ENCODE measurements at places on chromosomes 11 and 22. TPM values are rescaled to one million over a fixed set of nuclear protein-coding genes. Genes with fewer than 3 reads are reported as not detected.

TPH1 gene
- total RNA-seq: 0.24 TPM

EXPH5 gene
- 0.84 TPM for total RNA-seq

VWCE gene
- 5.1 TPM for total RNA-seq

PLEKHB1 gene
- total RNA-seq: 31.1 TPM

OR52H1 gene
- total RNA-seq: not detected

DNA sequence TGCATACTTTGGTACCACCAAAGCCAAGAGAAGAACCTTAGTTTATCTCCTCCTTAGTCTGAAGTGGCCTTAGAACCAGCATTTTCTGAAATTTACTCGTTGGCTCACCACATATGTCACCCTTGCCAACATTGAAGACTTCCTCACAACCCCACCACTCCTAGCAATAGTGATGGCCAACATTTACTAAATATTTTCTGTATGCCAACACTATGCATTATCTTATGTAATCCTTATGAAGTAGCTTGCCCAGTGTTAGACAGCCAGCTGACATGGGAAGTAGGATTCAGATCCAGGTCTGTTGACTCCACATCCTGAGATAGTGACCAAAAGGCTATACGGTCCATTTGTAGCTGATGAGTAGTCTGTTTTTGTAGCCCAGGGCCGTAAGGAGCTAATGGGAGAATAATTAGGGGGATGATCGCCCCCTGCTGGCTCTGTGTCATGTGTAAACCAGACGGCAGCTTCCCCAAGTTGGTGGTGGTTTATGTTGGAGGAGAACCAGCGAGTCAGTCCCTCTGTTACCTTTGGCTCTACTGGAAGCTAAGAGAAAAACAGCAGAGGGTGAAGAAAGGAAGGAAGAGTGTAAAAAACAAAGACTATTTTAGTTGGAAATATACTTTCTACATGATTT is 120.5 kb upstream of the RASSF10 start:
- DNase-seq: peak; percentile 87

GRCh38 chr11:14577835-14578529 is 57.8 kb upstream of the PSMA1 start:
- DNase-seq: no peak

DNA sequence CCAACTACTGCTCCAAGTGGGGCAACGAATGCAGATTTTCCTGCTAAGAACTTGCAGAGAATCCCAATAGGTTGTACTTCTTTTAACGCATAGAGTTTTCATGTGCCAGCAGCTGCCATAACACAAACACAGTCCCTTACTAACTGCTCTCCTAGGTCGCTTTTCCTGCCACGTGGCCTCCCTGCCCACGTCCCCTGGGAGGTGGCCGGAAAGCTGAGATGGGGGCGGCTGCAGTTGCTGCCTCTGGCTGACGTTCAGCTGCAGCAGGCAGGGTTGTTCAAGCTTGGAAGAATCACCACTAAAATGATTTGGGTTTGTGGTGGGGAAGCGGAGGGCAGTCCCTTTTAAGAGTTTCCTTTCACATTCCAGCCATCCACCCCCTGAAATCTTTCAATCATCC is 39.3 kb downstream of the ZNF202 start:
- DNase-seq: no peak
